Vein endothelial cell (primary cell): ENCODE measurements at places on chromosomes 1 and 21. TPM values are rescaled to one million over a fixed set of nuclear protein-coding genes. Genes with fewer than 3 reads are reported as not detected.

Gene NUAK2
- total RNA-seq, result 3.1 and 3.3 TPM in 2 replicates

Gene MORC3
- 30.7 and 34.4 TPM in 2 replicates for total RNA-seq

Gene ATF3
- total RNA-seq, result 1.1 and 2.3 TPM in 2 replicates

Gene PERM1
- total RNA-seq, result 0.33 TPM in 1 of 2 replicates, not detected in the other

Gene ZBTB8B
- under 0.01 TPM in 2 replicates for total RNA-seq

Gene DNAJB4
- total RNA-seq, result 227 and 238 TPM in 2 replicates

Gene NTRK1
- total RNA-seq, result not detected in 2 replicates

Gene TRAPPC3
- total RNA-seq, result 96.0 and 99.6 TPM in 2 replicates

Gene RRP1B
- total RNA-seq, result 48.1 and 55.9 TPM in 2 replicates

Gene BNIPL
- total RNA-seq, result not detected in 2 replicates

Gene PRELP
- under 0.01 TPM in 1 of 2 replicates, not detected in the other for total RNA-seq

Gene SLFNL1
- 0.33 and 0.57 TPM in 2 replicates for total RNA-seq

Gene RGS16
- total RNA-seq, result 0.19 and 0.33 TPM in 2 replicates

Gene CYP4B1
- not detected in 2 replicates for total RNA-seq

Gene S100A3
- total RNA-seq, result 0.98 and 2.4 TPM in 2 replicates

Gene F13B
- not detected in 2 replicates for total RNA-seq

Gene HYI
- 137 and 244 TPM in 2 replicates for total RNA-seq

Gene DEPDC1
- 7.8 and 24.0 TPM in 2 replicates for total RNA-seq

Gene LCE1A
- not detected in 2 replicates for total RNA-seq

Gene ADORA3
- under 0.01 and 0.19 TPM in 2 replicates for total RNA-seq

Gene PTAFR
- 0.29 TPM in 1 of 2 replicates, not detected in the other for total RNA-seq

Gene ELF3
- total RNA-seq, result 0.10 and 0.65 TPM in 2 replicates

Gene LMOD1
- under 0.01 and 0.10 TPM in 2 replicates for total RNA-seq

Gene CRNN
- total RNA-seq, result not detected in 2 replicates

Gene PCP4L1
- total RNA-seq, result not detected in 2 replicates

Gene A3GALT2
- not detected in 2 replicates for total RNA-seq

Gene CD5L
- total RNA-seq, result not detected in 2 replicates

Gene MARK1
- 1.7 and 2.3 TPM in 2 replicates for total RNA-seq

Gene EIF2D
- total RNA-seq, result 52.4 and 61.1 TPM in 2 replicates

Gene TMPRSS2
- not detected in 2 replicates for total RNA-seq

Gene RSPH1
- total RNA-seq, result 0.19 TPM in 1 of 2 replicates, not detected in the other

Gene OLFML2B
- under 0.01 and 0.38 TPM in 2 replicates for total RNA-seq

Gene C1orf141
- total RNA-seq, result not detected in 2 replicates

Gene CYB561D1
- 6.5 and 7.8 TPM in 2 replicates for total RNA-seq

Gene UMODL1
- not detected in 2 replicates for total RNA-seq

Gene KRTAP21-3
- not detected in 2 replicates for total RNA-seq

Gene FMO5
- 0.98 and 1.4 TPM in 2 replicates for total RNA-seq

Gene NID1
- total RNA-seq, result 167 and 256 TPM in 2 replicates

Gene HSD3B1
- total RNA-seq, result not detected in 2 replicates

Gene SLC44A3
- total RNA-seq, result 0.98 and 2.4 TPM in 2 replicates

Gene RGS8
- not detected in 2 replicates for total RNA-seq

Gene PGLYRP4
- total RNA-seq, result not detected in 2 replicates

Gene C1orf53
- total RNA-seq, result 1.3 and 1.9 TPM in 2 replicates

Gene KCNE2
- not detected in 2 replicates for total RNA-seq
